ENCODE measurements at places on chromosomes 5 and 9.

DNA sequence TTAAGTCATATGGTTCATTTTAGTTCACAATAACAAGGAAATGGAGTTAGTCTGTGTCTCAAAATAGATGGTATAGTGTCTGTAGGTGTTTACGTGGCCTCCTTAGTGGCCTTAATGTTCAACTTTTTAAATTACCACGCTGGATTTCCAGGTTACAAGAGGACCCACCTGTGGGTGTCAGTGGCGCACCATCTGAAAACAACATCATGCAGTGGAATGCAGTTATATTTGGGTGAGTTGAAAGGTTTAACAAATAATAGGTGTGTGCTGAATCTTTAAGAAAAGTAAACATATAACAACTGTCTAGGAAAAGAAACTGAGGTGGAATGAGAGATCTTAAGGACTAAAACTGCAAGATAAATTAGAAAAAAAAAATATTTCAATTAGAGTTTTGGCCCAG, 2.9 kb downstream of the UBE2B start:
- DNase-seq, result no peak

DNA sequence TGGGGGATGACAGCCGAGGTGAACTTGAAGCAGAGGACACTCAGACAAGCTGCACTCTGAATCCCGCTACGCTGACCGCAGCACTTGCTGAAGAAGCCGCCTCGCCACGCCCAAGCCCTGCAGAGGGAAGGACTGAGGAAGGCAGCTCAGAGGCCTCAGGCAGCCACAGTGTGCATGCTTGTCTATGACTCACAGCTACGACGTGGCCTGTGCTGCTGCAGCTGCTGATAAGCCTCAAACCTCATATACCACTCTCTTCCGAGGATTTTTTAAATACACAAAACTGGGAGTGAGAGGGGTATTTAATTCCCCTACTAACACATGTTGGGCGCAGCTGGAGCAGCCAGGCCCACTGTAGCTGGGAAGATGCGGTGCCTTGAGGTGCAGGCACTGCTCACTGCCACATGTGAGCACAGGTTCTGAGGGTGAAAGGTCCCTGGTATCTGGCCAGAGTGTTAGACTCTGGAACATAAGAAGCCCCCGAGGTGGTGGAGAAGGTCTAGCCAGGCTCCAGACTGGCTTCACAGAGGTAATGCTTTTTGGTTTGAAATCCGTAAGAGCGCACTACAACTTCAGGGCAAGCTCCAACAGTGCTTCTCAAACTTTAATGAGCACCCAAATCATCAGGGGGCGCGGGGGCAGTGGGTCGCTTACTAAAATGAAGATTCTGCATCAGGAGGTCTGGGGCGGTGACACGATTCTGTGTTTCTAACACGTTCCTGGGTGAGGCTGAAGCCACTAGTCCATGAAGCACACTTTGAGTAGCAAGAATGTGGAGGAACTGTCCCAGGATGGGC, 196.8 kb downstream of the AUH start:
- peak; percentile 53 for DNase-seq

- no peak for DNase-seq
These were observed 17.1 kb downstream of the MTREX start for GRCh38 chr5:55324815-55325418.

DNA sequence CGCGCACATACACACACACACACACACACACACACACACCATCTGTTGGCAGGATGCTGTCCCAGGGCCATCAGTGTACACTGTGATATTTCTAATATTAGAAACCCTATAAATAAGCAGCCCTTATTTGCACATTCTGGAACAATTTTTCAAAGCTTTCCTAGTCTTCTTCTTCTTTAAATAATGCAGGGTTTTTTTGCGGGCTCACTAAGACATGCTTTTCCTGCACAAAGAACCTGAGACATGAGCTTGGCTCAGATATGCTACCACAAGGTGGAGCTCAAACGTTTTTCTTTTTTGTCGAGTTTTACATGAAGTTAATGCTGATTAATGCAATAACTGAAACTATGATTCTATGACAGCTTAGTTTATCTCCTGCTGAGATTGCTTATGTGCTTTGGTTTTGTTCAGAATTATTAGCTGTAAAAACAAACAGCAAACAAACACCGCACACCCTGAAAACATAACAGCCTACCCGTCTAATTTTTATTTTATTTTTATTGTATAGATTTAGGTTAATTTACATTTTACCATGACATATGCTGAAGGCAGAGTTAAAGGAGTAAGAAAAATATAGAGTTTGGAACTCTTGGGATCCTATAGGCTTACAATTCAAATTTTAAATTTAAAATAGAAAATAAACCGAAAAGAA, 95.8 kb downstream of the ALDH1A1 start:
- DNase-seq, result no peak

- no peak for DNase-seq
These were observed 24.3 kb upstream of the GDA start for GRCh38 chr9:72124947-72125346.

- DNase-seq, result no peak
These were observed 104.6 kb upstream of the TNFAIP8 start for GRCh38 chr5:119250946-119251901.

DNA sequence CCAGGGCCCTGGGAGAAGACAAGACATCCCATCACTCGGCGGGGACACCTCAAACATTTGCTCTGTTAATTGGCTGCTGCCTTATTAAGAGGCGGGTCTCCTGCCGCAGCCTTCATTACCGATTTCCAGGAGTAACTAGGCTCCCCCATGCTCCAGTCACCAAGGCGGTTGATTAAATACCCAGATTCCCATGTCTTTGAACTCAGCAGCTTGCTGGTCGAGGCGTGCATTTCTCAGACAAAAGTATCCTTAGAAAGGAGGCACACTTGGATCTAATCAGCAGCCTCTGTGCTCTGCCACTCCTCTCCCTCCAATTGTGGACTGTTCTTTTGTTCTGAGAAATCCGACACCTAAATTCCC, 228.8 kb downstream of the FSTL4 start:
- DNase-seq, result no peak

- no peak for DNase-seq
These were observed 220.2 kb downstream of the PLK2 start for GRCh38 chr5:58239731-58240130.

DNA sequence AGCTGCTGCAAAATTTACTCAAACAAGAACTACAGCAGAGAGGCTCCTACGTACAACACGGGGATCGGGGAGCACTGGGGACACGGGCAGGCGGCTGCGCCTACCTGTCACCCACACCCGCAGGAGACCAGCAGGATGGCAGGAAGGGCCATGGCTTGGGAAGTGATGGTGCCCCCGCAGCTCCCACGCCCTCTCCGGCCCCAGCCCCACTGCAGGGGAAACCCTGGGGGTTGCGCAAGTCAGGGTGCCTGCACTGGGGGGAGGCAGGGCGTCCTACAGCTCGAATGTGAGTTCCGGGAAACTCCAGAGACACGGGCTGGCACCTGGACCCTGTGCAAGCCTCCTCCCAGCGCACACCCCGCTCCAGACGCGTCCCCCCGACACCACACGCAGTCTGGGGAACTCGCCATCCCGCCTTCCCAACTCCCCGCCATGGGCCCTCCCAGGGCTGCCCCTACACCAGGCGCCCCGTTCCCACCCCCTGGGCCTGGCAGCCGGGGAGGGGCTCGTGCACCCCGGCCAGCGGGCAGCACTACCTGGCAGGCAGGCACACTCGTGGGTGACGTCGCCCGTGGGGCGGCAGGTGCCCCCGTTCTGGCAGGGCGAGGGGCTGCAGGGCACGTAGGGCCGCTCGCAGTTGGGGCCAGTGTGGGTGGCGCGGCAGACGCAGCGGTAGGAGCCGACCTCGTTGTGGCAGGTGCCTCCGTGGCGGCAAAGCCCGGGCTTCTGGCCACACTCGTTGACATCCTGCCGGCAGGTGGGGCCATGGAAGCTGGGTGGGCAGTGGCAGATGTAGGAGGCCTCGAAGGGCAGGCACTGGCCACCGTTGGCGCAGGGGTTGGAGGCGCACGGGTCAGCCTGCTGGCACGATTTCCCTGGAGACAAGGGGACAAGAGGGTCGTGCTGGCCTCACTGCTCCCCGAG, 23.3 kb downstream of the NOTCH1 start:
- DNase-seq, result no peak

GRCh38 chr9:119483153-119483552, 113.9 kb upstream of the BRINP1 start:
- no peak for DNase-seq

- DNase-seq, result no peak
These were observed 190.6 kb downstream of the FBXL7 start for GRCh38 chr5:15690611-15691010.

DNA sequence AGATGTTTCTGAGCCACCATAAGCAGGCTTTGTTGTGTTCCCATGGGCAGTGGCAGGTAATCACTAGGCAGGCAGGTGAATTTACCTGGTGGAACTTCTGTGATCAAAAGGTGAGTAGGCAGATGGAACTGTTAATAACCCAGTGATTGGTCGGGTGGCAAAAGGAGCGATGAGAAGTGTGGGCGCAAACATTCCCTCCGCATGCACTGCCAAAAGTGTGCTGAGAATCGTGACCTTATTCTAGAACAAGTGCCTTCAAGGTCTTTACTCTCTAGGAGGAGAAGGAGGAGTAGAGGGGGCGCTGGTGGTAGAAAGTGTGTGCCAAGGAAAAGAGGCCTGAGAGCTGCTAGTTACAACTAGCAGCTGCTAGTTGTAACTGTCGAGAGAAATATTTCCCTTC, 3.3 kb downstream of the OTULINL start:
- no peak for DNase-seq

GRCh38 chr5:175766963-175767362, 104.4 kb upstream of the CPLX2 start:
- no peak for DNase-seq

DNA sequence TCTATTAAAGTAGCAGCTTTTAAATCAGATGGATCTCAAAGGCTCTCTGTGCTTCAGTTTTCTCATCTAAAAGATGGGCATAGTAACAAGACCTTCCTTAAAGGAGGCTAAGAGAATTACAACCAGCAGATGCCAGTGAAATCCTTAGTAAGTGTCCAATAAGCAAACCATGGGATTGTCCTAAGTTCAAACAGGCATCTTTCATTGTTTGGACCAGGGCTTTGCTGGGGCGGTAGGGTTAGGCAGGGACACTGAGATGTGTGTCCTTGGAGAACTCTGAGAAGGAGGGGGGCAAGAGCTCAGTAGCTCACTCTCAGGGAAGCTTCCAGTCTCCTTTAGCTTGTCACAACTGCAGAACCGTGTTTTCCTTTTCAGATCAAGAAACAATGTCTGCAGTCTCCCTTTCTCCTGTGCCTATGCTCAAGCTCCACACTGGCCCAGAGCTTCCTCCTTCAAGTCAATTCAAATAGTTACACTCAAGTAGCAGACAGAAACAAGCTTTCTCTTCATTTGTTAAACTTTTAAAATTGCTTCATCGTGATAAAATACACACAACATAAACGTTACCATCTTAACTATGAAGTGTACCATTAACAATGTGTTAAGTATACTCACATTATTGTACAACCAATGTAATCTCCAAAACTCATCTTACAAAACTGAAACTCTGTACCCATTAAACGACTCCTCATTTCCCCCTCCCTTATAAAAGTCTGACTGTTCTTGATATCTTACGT, 216.2 kb downstream of the PIK3R1 start:
- no peak for DNase-seq

- no peak for DNase-seq
These were observed 226.3 kb downstream of the SMARCA2 start for GRCh38 chr9:2241461-2241835.

GRCh38 chr9:37104183-37104889, 16.0 kb upstream of the ZCCHC7 start:
- no peak for DNase-seq

DNA sequence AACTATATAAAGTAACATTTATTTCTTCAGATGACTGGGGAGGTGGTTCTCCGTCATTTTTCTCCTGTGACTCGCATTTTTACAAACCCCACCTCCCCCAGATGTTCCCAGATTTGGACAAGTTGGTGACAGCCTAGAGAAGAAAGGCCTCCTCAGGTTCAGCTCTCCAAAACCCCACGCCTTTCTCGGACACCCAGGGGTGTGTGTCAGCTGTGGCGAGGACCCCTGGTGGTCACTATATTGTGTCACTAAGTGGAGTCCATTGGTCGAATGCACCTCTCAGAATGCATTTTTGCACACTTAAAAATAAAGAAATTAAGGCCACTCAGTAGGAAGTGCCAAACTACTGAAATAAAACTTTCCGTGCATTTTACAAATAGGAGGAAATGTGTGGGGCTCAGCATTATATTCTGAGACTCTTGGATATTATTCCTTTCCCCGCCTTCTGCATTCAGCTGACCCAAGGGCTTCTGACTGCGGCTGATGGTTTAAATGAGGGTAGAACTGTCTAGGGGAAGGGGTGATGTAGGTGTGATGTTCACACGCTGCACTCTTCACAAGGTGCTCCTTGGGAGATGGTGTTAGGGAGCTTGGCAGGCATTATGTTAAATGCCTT, 47.6 kb downstream of the ACO1 start:
- peak; percentile 7 for DNase-seq

DNA sequence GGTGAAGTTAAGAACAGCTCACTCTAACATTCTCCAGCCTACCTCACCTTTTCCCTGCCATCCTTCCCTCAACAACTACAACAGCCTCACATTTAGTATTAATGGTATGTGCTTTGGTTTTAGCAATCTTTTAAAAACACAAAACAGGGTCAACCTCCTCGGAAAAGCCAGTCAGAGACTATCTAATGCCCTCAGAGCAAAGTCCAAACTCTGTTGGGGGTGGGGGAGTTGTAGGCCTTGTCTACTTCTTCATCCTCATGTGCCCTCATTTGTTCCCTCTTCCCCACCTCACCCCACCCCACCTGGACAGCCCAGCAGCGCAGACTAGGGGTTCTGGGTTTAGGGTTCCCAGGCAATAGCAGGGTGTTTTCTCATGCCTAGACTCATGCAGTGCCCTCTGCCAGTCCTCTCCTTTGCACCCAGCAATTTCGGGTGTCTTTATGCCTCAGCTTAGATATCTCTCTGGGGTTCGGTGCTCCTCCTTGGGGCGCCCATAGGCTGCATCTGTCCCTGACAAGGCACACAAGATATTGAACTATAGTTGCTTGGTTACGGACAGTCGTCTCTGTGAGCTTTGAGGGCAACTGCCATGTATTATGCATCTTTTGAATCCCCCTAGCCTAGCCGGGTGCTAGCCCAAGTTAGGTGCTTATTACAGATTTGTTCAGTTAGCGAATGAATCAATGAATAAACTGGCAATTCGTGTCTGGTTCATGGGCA, 762 bp upstream of the TCOF1 start:
- DNase-seq, result no peak

DNA sequence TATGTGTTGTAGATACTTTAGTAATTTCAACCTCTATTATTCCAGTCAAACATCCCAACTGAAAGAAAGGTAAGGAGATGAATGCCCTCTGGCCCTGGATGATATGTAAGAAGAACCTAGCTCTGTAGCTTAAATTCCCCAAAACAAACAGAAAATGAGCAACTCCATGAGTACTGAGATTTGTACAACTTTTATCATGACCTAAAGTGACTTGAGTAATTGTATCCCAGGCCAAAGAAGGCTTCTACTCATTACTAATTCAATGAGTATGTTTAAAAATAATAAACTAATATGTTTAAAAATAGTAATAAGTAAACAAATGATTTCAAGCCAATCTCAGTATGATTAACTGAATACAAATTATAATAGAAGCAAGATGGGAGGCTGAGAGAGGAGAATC, 414.0 kb upstream of the ACTBL2 start:
- DNase-seq, result no peak

- DNase-seq, result no peak
These were observed 235.5 kb downstream of the ARHGEF28 start for GRCh38 chr5:73861313-73861988.
